ENCODE measurements at places on chromosomes 6 and 20.

GRCh38 chr6:167794161-167795157 is 32.3 kb upstream of the AFDN start:
- DNase-seq: no peak

- no peak for DNase-seq
Measured at GRCh38 chr6:139338795-139339194, 35.7 kb downstream of the CITED2 start.

GRCh38 chr20:44228465-44229258 is 18.1 kb upstream of the OSER1 start:
- no peak for DNase-seq

GRCh38 chr20:35129647-35130069 is 17.5 kb downstream of the EDEM2 start:
- no peak for DNase-seq

DNA sequence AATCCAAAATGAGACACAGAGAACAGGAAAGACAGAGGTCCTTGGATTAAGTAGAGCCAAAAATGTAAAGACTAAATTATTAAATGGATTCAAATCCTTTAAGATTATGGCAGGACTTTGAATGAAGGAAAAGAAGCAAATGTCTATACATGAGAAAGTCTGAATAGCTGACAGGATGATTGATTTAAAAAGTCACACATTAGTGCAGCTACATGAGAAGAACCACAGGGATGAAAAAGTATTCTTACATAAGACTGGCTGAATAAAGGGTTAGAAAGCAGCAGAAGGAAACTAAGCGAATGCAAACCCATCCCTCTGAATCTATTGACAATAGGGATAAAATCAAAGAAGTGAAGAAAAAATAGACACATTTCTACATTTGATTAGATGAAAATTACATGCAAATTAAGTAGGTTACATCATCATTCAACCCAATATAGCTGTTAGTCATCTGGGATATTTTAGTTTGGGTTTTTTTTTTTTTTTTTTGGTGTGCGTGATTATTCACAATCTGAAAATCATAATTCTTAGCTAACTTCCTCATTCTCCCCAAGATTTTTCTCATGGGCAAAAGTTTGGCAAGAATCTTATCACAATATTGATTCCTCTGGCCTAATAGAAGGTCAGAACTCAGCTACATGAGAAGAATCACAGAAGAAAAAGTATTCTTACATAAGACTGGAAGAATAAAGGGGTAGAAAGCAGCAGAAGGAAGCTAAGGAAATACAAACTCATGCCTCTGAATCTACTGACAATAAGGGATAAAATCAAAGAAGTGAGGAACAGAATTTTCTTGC is 845.4 kb downstream of the HACE1 start:
- DNase-seq: no peak

DNA sequence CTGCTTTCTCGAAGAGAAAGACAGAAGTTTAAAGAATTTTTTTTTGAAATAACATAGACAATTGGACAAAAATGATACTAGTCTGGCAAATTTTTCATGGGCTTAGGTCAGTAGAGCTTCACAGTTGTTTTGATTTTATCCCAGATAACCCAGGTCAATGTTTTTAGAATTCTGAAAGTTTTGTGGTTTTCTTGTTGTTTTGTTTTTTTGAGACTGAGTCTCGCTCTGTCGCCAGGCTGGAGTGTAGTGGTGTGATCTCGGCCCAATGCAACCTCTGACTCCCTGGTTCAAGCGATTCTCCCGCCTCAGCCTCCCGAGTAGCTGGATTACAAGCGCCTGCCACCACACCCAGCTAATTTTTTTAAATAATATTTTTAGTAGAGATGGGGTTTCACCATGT is 22.8 kb downstream of the KIF13A start:
- no peak for DNase-seq

DNA sequence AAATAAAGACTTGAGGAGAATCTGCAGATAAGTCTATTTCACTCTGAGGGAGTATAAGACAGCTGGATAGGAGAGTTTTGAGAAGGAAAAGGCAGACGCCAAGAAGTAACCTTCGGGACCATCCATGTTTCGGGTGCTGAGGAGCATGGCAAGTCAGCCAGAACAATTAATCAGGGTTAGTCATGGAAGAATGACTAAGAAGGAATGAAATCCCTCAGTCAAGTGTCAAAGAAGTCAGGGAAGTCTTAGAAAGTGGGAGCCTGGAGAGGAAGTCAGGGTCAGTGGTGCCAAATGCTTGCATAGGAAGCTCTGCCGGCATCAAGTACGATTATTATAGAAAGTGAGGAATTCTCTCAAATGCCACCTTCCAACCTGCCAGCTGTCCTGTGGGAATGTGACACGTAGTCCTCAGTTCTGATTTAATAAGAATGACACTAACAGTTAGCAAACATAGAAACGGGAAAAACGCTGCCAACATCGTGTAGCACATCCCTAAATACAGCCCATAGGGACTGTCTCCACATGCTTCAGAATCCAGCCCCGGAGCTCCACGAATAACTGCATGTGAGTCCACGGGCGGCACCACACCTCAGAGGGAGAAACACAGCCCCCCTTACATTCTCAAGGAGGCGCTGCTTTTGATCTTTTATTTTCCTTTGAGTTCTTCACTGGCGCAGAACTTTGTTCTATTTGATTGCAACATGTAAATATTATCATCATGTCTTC is 602.7 kb downstream of the PRKN start:
- DNase-seq: no peak

- no peak for DNase-seq
Measured at GRCh38 chr6:129497481-129498441, 212.2 kb downstream of the ARHGAP18 start.

DNA sequence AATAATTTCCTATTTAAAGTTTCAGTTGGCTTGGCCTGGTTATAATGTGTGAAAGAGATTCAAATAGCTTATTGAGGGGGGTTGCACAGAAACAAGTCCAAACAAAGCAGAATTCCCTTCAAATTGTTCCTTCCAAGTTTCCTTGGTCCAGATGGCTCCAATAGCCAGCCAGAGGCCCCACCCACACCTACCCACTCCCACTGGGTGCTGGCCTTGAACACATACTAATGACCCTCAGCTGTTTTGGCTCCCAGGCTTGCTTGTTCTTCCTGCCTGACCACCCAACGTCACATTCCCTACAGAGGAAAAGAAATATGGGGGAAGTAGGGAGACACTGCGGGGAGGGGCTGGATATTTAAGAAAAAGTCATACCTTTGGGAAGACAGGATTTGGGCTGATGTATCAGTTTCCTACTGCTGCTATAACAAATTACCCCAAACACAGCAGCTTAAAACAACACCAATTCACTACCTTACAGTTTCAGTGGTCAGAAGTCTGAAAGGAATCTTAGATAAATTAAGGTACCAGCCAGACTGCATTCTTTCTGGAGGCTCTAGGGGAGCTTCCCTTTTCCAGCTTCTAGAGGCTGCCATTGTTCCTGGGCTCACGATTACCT is 95.7 kb downstream of the COL21A1 start:
- DNase-seq: no peak

DNA sequence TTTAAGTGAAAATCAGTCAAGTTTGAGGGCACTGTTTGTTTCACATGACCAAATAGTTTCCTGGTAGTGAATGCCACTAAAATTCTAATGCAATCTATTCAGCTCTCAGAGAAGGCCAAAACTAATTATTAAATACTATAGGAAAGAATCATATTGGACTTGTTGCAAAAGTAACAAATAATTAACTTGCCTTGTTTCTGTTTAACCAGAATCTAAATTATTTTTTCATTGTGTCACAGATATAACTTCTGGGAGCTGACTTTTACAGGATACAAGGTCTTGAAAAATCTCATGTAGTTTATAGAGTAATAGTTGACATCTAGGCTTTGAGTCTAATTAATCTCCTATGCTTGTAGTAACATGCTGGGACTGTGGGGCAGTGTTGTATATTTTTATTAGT is 44.5 kb downstream of the PRSS35 start:
- no peak for DNase-seq

DNA sequence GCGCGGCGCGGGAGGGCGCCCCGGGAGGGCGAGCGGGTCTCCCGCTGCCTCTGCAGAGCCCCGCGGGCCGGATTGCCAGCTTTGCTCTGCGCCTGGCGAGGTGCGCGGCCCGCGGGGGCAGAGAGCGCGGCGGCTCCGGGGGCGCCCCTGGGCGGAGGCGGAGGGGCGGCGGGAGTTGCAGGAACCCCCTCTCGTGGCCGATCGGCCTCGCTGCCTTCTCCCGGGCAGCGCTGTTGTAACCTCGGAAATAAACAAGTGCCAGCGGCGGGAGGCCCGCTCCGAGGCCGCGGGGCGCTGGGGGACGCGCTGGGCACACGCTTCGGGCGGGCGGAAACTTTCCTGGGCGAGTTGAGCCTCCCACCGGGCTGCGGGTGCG is 1.2 kb downstream of the CDH4 start:
- DNase-seq: no peak

DNA sequence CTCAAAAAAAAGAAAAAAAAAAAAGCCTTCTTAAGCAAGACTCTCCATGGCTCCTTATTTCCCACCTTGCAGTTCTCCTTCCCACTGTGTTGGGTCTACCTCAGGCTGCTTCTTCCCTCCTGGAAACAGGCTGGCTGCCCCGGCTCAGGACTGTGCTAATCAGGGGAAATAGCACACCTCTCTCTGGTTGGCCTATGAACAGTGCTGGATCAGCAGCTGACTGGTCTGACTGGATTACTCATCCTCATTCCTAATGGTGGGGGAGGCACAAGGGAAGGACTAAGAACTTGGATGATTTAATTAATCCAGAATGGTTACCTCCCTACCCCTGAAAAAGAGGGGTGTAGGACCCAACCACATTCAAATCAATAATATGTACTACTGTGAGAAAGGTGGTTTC is 3.9 kb upstream of the SRSF3 start:
- no peak for DNase-seq

DNA sequence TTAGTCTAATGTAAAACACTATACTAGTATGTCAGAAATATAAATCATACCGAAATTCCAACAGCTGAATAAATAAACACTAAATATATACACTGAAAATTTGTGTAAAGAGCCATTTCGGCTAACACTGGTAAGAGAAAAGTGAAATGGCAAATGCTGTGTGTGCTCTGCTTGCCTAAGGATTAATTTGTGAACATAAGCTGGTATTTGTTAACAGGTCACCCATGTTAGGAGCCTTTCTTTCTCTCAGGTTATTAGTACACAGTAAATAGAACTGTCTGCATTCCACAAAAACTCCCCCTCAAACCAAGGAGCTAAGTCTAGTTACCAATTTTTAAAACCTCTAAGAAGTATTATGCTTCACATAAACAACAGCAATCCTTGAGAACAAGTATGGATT is 27.0 kb downstream of the ELOVL5 start:
- no peak for DNase-seq

GRCh38 chr6:99850841-99851240 is 143.2 kb downstream of the MCHR2 start:
- no peak for DNase-seq

- no peak for DNase-seq
Measured at GRCh38 chr6:67683960-67684359, 951.1 kb upstream of the ADGRB3 start.

DNA sequence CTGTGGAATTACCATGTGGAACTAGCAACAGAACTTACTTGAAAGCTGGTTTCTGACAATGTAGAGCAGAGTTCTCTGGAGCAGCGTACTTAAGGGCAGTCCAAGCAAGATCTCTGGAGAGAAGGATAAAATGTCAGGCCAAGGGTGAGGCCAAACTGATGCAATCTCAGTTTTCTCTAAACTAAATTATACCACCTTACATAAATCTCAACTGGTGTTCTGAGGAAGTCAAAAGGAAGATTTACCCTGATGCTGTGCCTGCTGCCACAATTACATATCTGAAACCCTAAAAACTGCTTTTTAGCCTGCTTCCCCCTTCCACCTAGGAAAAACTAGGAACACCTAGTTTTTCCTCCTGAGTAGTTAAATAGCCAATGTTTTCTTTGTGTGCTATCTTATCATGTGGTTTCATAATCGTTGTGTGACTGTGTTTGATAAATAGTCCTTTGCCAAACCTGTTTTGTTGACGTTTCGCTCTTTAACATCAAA is 28.1 kb downstream of the NCOA7 start:
- no peak for DNase-seq

DNA sequence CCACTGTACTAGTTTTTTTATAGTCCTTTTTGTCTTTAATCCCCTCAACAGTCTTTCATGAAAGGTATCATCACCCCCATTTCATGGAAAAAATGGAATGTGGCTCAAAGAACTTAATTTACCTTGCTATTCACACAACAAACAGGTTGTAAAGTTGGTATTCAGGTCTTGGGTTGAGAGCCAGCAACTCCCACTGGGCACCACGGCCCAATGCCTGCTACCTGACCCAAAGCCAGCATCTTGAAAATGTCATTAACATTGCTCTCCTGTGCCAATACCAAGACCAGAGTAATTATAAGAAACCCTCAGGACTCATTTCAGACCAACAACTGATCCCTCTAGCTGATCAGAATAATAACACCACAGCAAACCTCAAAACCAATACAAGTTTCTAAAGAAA is 75.7 kb downstream of the METTL24 start:
- DNase-seq: no peak

GRCh38 chr20:2109425-2110210 is 8.0 kb downstream of the STK35 start:
- DNase-seq: no peak

All from central memory CD8-positive, alpha-beta T cell (primary cell).